ENCODE measurements at places on chromosomes 7 and 10.
A peak's percentile ranks its signal among the peaks of the same experiment; 100 is the strongest.

GRCh38 chr10:124173298-124173900, 80.0 kb upstream of the CHST15 start:
- no peak for DNase-seq

GRCh38 chr7:73437621-73438416, 4.2 kb downstream of the FZD9 start:
- no peak for DNase-seq

DNA sequence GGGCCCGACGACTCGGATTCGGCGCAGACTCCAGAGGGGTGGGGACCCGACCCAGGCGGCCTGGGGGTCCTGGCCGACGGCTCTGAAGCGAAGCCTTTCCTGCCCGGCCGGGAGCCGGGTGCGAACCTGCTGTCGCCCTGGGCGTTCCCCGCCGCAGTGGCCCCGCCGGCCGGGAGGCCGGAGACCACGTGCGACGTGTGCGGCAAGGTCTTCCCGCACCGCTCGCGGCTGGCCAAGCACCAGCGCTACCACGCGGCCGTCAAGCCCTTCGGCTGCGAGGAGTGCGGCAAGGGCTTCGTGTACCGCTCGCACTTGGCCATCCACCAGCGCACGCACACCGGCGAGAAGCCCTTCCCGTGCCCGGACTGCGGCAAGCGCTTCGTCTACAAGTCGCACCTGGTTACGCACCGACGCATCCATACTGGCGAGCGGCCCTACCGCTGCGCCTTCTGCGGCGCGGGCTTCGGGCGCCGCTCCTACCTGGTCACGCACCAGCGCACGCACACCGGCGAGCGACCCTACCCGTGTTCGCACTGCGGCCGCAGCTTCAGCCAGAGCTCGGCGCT, 15.4 kb downstream of the ZNF316 start:
- no peak for DNase-seq

- no peak for DNase-seq
These were observed 198.4 kb downstream of the PCLO start for GRCh38 chr7:82964150-82964882.

DNA sequence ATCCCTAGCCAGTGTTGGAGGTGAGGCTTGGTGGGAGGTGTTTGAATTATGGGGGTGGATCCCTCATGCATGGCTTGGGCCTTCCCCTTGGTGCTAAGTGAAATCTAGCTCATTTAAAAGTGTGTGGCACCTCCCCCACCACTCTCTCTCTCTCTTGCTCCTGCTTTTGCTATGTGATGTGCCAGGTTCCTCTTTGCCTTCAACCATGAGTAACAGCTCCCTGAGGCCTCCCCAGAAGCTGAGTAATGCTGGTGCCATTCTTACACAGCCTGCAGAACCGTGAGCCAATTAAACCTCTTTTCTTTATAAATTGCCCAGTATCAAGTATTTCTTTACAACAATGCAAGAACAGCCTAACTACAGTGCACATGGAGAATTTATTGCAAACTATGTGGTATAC, 188.8 kb upstream of the POT1 start:
- no peak for DNase-seq

DNA sequence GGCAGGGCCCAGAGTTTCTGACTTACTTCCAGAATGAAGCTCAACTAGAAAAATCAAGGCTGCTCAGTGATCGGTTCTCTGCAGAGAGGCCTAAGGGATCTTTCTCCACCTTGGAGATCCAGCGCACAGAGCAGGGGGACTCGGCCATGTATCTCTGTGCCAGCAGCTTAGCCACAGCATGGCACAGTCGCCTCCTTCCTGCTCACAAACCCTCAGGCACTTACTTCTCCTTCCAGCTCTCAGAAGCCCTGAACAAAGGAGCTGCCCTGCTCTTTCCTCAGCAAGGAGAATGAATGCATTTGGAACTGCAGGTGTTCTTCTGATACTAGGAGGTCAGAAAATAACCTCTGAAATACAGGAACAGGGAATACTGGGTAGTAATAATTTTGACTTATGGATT, 219.7 kb upstream of the PRSS1 start:
- no peak for DNase-seq

- DNase-seq = no peak
These were observed 86.7 kb downstream of the PARD3 start for GRCh38 chr10:34728361-34728760.

DNA sequence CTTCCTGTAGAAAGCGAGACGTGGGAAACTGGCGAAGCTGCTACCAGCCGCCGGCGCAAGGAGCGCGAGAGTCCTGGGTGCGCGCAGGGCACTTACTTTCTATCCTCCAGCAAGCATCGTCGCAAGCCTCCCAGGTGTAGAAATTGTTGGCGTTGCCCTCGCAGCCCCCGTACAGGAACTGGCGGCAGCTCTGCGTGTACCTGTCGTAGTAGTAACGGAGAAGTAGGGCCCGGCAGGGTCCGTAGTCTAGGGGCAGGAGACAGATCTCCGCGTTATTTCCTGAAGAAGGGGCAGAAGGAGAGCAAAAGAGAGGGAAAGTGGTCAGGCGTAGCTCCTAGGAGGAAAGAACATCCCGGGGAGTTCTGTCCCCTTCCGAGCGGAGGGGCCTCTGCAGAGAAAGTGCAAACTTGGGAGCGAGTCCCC, 501 bp downstream of the TFPI2 start:
- no peak for DNase-seq

DNA sequence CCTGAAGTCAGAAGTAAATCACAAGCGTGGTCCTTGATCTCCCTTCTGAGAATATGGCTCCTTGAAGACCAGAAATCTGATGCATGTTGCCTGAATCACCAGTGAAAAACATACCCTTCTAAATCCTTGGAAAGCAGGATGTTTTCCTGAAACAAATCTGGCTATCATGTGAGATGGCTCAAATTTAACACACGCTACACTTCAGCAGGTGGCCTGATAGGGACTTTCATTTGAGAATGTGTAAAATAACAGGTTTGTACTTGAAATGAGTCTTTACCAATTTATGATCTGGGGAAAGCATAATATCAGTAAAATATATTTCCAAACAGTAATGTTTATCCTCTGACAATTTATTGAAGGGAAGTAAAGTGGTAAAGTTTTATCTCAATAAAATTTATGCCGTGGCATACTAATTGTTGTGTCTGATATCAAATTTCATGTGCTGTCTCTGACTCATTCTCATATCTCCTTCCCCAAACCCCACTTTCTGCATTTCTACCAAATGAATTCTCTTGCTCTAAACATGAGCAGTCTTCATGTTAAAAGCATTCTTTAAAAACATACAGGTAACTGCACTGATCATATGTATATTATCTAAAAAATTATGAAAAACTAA, 17.4 kb downstream of the CYP3A4 start:
- no peak for DNase-seq

DNA sequence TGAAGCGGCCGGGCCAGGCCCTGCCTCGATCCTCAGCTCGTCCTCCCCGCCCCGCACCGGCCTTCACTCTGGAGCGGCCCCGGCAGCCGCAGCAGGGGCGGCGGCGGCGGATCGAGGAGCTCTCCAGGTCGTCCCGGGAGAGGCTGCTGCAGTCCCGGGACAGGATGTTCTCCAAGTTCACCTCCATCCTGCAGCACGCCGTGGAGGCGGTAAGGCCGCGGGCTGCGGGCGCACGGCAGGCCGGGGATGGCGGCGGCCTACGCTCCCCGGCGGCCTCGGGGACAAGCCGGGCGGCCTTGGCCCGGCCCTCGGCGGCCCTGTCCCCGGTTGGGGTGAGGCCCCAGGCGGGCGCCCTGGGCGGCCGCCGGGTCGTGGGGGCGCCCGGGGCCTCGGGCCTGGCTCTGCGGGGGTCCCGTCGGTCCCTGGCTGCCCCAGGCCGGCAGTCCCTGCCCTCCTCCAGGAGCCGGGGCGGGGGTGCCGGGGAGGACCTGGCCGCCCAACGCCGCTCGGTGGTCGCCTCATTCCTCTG, 399 bp downstream of the FHIP2A start:
- DNase-seq = peak; percentile 51

GRCh38 chr7:105006367-105007136, 7.5 kb upstream of the KMT2E start:
- no peak for DNase-seq
